ENCODE measurements at places on chromosomes 12 and 14. TPM values are rescaled to one million over a fixed set of nuclear protein-coding genes. Genes with fewer than 3 reads are reported as not detected.

PLA2G1B gene
- not detected for total RNA-seq

APOF gene
- not detected for total RNA-seq

BIN2 gene
- total RNA-seq = not detected

SRRM4 gene
- total RNA-seq = not detected

PGF gene
- 30.1 TPM for total RNA-seq
